ENCODE measurements at places on chromosomes 6 and 20. TPM values are rescaled to one million over a fixed set of nuclear protein-coding genes. Genes with fewer than 3 reads are reported as not detected.

GRCh38 chr20:15205719-15206118 is 868.3 kb upstream of the FLRT3 start:
- DNase-seq: peak; percentile 23

The SLPI gene
- total RNA-seq: 9.1 TPM

DNA sequence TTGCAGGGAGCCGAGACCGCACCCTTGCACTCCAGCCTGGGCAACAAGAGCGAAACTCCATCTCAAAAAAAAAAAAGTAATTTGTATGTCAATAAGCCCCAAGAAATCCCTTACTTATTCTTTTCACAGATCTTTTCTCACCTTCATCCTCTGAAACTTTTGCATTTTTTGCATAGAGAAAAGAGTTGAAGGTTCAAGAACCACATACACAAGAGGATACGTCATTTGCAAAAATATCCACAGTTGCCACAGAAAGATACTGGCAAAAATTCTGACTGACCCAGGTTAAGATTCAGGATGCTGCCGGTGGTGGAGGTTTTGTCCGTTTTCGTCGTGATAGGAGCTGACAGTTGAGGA is 94.5 kb downstream of the ZMYND8 start:
- no peak for DNase-seq

GRCh38 chr20:45095805-45096238 is 5.1 kb downstream of the KCNS1 start:
- no peak for DNase-seq

- DNase-seq: no peak
Observed at GRCh38 chr20:44646023-44646640, 5.4 kb downstream of the ADA start.

- no peak for DNase-seq
Observed at GRCh38 chr6:79863566-79863965, 83.8 kb downstream of the ELOVL4 start.

Data from foreskin keratinocyte (primary cell).